Aorta (tissue), 5 donors: ENCODE measurements at places on chromosomes 12 and 14. TPM values are rescaled to one million over a fixed set of nuclear protein-coding genes. Genes with fewer than 3 reads are reported as not detected.

KLRC1 gene
- polyA plus RNA-seq: not detected

BIN2 gene
- polyA plus RNA-seq: 1.4 TPM

GSG1 gene
- polyA plus RNA-seq: not detected

LMNTD1 gene
- polyA plus RNA-seq: not detected

SLCO1C1 gene
- polyA plus RNA-seq: 0.20 TPM

FAM90A1 gene
- polyA plus RNA-seq: not detected

GZMB gene
- 0.54 TPM for polyA plus RNA-seq

GNB3 gene
- 6.0 TPM for polyA plus RNA-seq

HOXC5 gene
- polyA plus RNA-seq: not detected

SLC10A1 gene
- not detected for polyA plus RNA-seq

CLEC14A gene
- polyA plus RNA-seq: 2.4 TPM

C14orf180 gene
- polyA plus RNA-seq: 0.50 TPM

CLEC1A gene
- not detected for polyA plus RNA-seq

ZFHX2 gene
- 2.1 TPM for polyA plus RNA-seq

ERH gene
- polyA plus RNA-seq: 136 TPM

ANKRD9 gene
- polyA plus RNA-seq: 5.7 TPM

SERPINA9 gene
- not detected for polyA plus RNA-seq

ESRRB gene
- not detected for polyA plus RNA-seq

GALNT8 gene
- polyA plus RNA-seq: 1.6 TPM

TDP1 gene
- polyA plus RNA-seq: 4.5 TPM

GPD1 gene
- 0.61 TPM for polyA plus RNA-seq

WDR89 gene
- 5.6 TPM for polyA plus RNA-seq

GPRC5A gene
- 8.4 TPM for polyA plus RNA-seq

SIRT4 gene
- polyA plus RNA-seq: 1.8 TPM

OR11H7 gene
- not detected for polyA plus RNA-seq

EID3 gene
- 6.8 TPM for polyA plus RNA-seq

MYO1H gene
- not detected for polyA plus RNA-seq

ACVRL1 gene
- polyA plus RNA-seq: 3.4 TPM

PCED1B gene
- polyA plus RNA-seq: 2.0 TPM

TPH2 gene
- polyA plus RNA-seq: not detected

CSRP2 gene
- 179 TPM for polyA plus RNA-seq

PEBP1 gene
- 532 TPM for polyA plus RNA-seq
